A172 (cell line): ENCODE measurements at places on chromosomes 12 and 14. TPM values are rescaled to one million over a fixed set of nuclear protein-coding genes. Genes with fewer than 3 reads are reported as not detected.

Gene CLEC4A
- 6.4 TPM in 1 of 2 replicates, not detected in the other for total RNA-seq

Gene SIRT4
- total RNA-seq, result 1.3 and 1.4 TPM in 2 replicates

Gene CCNT1
- total RNA-seq, result 23.4 and 24.4 TPM in 2 replicates

Gene GPR135
- 1.5 TPM in 2 replicates for total RNA-seq

Gene OR10AD1
- not detected in 2 replicates for total RNA-seq

Gene DNAH10
- 0.09 and 1.1 TPM in 2 replicates for total RNA-seq

Gene DACT1
- total RNA-seq, result 0.77 and 1.7 TPM in 2 replicates

Gene FLRT2
- 3.6 and 11.5 TPM in 2 replicates for total RNA-seq

Gene CLEC12A
- total RNA-seq, result 0.07 TPM in 1 of 2 replicates, not detected in the other

Gene FAM90A1
- not detected in 2 replicates for total RNA-seq

Gene ANKS1B
- 0.24 and 0.55 TPM in 2 replicates for total RNA-seq

Gene LMNTD1
- not detected in 2 replicates for total RNA-seq

Gene WNT5B
- total RNA-seq, result 10.1 and 10.3 TPM in 2 replicates

DNA sequence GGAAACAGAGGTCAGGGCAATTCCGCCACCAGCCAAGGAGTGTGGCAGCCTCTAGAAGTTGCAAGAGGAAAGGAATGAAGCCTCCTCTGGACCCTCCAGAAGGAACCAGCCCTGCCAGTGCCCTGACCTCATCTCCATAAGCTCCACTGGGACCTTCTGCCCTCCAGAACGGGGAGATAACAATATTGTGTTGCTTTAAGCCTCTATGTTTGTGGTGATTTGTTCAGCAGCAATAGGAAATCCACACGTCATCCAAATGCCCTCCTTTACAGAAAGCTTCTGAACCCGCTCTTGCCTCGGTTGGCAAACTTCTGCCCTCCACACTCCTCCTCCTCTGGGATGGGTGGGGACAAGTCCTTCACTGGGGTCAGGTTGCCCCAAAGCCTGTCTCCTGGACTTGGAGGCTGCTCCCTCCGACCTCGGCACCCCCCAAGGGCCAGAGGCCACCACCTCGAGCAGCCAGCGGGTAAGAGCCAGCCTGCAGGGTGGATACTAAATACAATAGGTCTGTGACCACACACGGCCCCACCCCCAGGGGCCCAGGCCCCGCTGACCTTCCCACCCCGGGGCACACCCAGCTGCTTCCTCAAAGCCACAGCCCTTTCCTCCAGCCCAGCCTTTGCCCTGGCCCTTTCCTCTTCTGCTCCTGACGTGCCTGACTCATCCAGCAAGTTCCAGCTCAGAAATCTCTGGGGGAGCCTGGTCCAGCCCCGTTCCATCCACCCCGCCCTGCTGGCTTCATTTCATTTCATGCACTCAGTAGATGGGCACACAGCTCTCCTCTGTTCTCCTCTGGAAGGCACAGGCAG lies 58.7 kb upstream of the NCOR2 start:
- peak; percentile 90 for DNase-seq

- DNase-seq, result no peak
These were observed 74.0 kb upstream of the CDKN3 start for GRCh38 chr14:54322701-54323337.

DNA sequence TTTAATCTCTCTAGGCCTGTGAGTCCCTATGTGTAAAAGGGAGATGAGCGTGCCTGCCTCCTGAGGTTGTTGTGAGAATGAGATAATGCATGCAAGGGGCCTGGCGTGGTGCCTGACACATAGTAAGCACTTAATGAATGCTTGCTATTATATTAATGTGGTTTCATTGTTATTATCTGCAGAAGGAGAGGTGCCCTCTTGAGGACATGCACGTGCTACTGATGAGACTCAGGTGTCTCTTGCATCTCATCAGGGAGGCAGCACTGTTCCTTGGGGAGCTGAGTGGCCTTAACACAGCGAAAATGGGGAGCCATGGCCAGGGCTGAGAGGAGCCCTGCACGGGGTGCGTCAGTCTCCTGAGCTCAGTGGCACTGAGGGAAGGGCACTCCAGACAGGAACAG lies 29.9 kb upstream of the BCDIN3D start:
- DNase-seq, result no peak

DNA sequence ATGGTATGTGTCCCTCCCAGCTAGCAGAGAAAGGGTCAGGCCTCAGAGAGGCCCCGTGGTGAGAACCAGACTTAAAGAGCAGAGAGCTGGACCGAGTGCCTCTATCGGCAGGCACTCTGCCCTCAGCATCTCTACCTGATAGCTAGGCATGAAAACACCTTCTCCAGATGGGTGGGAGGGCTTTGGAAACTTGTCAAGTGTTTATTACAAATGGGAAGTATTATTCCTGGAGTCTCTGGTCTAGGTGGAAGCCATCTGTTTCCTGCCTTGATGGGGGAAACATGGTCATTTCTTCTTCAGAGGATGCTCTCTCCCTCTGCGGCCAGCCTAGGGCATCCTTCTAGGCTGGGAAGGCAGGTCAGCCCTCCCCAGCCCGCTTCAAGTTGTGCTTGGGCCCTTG lies 2.3 kb downstream of the TMEM63C start:
- no peak for DNase-seq

DNA sequence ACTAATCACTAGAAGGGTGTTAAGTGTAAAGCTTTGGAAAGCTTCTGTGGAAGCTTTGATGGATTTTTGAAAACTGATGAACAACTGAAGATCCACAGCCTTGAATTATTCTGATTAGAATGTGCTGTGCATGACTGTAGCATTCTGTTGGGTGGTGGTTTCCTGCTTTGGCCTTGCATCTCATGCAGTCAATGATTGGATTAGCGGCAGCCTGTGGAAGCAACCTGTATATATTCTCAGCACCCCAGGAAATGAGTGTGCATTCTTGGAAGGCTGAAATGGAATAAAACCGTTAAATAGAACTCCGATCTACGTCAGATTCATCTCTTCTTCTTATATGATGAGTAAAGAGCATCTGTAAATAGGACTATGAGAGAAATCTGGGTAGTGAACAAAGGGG lies 120.2 kb downstream of the SLC16A7 start:
- no peak for DNase-seq

- DNase-seq, result no peak
These were observed 52.7 kb downstream of the PTGER2 start for GRCh38 chr14:52366796-52367315.

- DNase-seq, result no peak
These were observed 12.0 kb upstream of the NUDT14 start for GRCh38 chr14:105192866-105193731.

GRCh38 chr12:41970744-41971143 lies 173.9 kb downstream of the GXYLT1 start:
- no peak for DNase-seq

GRCh38 chr14:68306265-68306933 lies 486.5 kb downstream of the ZFP36L1 start:
- DNase-seq, result no peak

GRCh38 chr12:65948320-65949008 lies 124.2 kb downstream of the HMGA2 start:
- DNase-seq, result peak; percentile 93

GRCh38 chr14:22780105-22780679 lies 13.7 kb downstream of the OXA1L start:
- no peak for DNase-seq

- no peak for DNase-seq
These were observed 51.0 kb downstream of the ACTN1 start for GRCh38 chr14:68927956-68928675.

- no peak for DNase-seq
These were observed 78.7 kb downstream of the SLC25A47 start for GRCh38 chr14:100401792-100402191.

- no peak for DNase-seq
These were observed 1.5 kb upstream of the EP400 start for GRCh38 chr12:131948166-131948712.

DNA sequence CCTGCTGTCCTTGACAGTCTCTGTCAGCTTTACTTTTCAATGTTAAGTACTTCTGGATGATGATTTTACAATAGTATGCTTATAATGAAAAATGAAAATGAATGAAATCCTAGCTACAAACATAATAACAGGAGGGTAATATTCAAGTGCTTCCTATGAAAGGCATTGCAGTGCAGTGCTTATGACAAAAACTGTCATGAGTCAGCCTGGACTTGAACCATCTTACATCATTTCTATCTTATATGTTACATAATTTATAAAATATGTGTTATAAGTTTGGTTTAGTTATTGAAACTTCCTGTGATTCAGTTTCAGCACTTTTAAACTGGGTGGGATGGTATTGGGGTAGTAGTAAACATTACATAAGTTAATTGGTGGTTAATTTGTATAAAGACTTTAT lies 451.7 kb downstream of the TMEM117 start:
- DNase-seq, result no peak

DNA sequence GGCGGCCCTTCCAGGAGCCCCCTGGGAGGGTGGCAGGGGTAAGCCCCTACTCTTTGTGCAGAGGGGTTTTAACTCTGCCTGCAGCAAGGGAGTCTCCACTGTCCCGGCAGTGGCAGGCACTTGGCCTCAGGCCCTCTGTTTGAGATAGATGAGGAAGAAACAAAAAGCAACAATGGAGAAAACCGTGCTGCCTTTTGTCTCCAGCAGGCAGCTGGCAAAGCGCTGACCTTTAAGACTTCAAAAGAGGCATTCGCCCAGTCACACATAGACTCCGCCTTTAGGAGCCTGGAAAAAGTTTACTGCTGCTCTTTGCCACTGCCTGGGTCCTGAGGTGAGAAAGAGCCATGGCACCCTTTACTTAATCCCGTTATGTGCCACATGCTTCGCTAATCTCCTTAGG lies 158.2 kb upstream of the NTF3 start:
- no peak for DNase-seq

GRCh38 chr12:79252358-79253075 lies 387.9 kb downstream of the SYT1 start:
- DNase-seq, result no peak

- DNase-seq, result no peak
These were observed 32.1 kb downstream of the GPHN start for GRCh38 chr14:66540038-66540437.

DNA sequence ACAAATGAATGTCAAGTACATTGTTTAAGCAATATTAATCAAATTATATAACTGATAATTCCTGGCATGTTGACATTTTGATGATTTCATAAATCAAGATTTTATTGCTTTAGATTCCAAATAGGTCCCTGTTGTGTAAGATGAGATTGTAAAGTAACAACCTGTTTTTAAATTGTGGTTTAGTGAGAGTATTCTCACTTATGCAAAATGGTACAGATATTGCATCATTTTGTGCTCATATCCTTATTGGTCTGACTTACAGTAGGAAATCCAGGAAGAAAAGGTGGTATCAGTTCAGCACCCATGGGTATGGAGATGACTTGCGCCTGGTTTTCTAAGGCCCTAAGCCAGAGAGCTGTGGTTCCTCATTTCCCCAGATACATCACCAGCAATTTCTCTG lies 165.5 kb downstream of the KIF21A start:
- DNase-seq, result no peak

GRCh38 chr14:105448706-105449111 lies 25.9 kb upstream of the CRIP2 start:
- DNase-seq, result no peak

DNA sequence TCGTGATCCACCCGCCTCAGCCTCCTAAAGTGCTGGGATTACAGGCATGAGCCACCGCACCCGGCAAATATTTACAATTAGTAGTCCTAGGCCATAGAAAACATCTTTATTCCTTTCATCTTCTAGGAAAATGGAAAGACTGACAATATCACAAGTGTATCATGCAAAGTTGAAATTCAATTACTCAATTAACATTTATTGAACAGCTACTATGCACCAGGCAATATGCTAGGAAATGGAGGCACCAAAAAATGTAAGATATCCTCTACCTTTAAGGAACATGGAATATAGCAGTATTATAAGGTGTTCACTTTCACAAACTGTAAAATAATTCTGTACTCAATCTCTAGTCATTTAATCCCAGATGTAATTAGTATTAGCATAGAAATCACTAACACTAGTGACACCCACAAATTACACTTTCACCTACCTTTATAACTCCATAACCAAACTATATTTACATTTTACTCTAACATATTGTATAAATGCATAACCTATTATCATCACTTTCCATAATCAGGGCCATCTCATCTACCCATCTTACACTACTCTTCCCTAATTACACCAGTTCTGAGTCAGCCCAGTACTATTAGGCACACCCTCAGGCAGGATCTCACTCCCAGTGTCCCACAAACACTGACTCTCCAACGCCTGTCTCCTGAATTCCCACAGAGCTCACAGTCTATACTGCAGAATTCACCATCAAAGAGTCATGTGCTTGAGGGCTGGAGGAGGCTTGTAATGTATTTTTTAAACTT lies 10.4 kb downstream of the CORO1C start:
- peak; percentile 66 for DNase-seq

DNA sequence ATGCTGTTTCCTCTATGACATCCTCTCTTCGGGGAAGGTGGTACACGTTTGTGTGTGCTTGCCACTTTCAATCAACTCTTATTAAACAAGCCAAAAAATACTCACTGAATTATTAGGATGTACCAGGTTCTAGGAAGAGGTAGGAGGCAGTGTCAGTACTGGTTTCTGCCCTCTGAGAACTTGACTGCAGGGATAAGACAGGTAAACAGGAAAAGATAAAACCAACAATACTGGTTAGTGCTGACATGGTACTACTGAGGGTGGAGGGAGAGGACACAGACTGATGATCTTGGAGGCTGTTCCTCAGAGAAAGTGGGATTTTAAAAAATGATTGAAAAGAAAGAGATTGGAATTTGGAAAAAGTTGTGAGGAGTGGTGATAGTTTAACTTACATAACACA lies 295.2 kb upstream of the PWP1 start:
- DNase-seq, result no peak

DNA sequence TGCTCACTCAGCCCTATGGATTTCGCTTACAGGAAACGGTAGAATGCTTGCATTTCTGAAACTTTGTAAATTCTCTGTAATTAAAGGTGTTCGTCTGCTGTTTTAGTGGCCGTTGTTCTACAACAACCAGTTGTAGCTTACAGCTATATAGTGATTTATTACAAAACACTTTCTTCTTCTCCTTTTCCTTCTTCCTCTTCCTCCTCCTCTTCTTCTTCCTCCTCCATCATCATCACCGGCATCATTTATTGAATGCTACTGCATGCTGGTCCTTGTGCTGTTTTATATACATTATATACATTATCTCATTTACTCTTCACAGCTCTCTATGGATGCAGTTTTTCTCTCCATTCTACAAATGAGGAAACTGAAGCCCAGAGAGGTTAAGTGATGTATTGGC lies 6.4 kb downstream of the ETV6 start:
- no peak for DNase-seq

GRCh38 chr14:24086193-24086955 lies 7.7 kb upstream of the PCK2 start:
- no peak for DNase-seq

GRCh38 chr12:9731797-9732196 lies 1.1 kb downstream of the CLECL1 start:
- no peak for DNase-seq

GRCh38 chr12:72074956-72075355 lies 136.3 kb downstream of the TPH2 start:
- DNase-seq, result no peak
